ENCODE measurements at places on chromosomes 7 and 10.

DNA sequence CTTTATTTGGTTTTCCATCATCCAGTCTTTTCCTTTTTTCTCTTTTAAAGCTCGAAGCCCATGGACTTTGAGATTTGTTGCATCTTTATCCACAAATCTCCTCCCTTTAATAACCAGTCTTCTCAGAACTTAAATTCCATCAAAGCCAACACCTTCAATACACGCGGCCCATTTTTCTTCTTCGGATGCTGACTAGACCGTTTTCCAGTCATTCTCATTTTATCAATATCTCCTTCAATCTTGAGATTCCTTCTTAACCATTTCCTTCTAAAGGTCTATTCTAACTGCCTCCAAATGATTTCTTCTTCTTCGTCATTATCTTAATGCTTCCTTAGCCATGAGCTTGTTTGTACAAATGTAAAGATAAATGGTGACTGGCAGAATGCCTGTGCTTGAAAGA, 173.5 kb downstream of the BAMBI start:
- no peak for DNase-seq

- DNase-seq, result no peak
Measured at GRCh38 chr10:641149-642010, 48.1 kb downstream of the DIP2C start.

GRCh38 chr7:32519763-32520162, 24.5 kb downstream of the AVL9 start:
- DNase-seq, result no peak

- no peak for DNase-seq
Measured at GRCh38 chr10:102436312-102436711, 3.9 kb upstream of the CUEDC2 start.

DNA sequence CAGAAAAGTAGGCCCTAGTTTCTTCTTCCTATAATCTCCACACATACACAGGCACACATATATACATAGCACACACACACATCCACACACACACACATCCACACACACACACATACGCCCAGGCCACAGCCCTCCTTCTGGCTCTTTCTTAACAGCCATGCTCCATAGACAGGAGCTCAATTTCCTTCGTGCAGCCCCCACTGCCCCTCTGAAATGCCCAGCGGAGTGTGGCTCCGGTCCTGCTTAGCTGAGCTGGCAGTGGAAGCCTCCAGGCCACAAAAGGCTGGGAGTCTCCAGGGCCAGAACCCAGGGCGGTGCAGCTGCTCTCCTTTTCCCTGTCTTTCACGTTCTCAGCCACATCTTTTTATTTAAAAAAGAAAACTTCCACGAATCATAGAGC, 282.9 kb upstream of the IGFBP3 start:
- DNase-seq, result no peak

DNA sequence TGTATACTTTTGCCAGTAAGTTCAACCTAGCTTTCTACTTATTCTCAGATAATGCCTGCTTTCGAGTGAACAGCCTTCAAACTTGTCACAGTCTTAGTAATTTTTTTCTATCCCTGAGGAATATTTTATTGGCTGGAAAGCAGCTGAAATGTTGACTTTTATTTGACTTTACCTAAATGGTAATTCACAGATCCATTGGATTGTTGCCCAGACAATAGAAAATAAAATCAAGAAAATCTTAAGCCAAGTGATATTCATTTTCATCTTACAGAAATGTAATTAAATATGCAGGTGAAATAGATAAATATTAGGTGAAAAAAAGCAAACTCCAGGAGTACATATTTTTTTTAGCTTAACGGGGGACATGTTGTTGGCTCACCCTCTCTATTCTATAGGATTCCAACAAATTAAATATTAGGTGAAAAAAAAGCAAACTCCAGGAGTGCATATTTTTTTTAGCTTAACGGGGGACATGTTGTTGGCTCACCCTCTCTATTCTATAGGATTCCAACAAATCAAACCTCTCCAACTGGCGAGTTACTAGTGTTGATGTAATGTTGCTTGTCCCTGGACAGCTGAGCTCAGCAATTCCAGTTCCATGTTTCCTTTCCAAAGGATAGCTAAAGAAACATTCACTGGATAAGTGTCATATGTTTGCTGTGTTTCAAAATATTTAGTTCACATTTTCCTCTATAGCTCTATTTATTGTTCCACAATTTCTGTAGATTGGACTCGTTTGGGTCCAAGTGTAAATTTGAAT, 4.2 kb downstream of the TMEM26 start:
- DNase-seq, result no peak

DNA sequence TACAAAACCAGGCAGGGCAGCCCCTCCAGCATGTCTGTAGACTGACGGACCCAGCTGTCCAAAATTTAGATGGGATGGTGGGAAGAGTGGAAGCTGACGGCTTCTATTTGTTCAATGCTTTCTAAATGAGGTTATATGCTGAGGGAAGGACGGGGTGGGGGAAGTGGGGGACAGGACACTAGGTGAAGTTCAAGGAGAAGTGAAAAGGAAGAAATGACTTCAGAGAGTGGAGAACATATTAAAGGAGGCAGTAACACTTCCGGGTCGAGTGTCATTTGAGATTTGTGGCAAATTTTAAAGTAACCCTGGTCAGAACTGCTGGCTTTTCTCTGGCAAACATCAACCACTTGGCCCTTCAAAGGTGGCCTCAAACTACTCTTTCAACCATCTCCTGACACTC, 9.4 kb downstream of the PIP4K2A start:
- no peak for DNase-seq

- no peak for DNase-seq
Measured at GRCh38 chr7:3923307-3923918, 622.4 kb downstream of the SDK1 start.

DNA sequence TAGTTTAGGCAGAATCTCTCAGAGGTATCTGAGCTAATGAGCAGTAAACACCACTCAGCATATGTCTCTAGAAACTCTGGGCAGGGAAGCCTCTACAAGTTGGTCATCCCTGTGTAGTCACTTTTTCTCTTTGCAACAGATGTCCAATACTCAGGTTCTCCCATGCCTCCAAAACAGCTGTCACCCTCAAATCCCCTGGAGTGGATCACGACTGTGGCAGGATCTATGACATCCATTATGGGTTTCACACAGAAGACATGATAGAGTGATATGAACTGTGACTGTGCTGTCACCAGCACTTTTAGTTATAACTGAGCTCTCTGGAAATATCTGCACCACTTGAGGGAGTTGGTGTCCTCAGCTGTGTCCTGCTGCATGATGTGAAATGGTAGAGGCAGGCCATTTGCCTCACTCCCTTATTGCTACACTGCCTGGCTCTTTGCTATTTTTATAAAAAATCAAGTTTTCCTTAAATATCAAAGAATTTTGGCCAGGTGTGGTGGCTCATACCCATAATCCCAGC, 24.1 kb upstream of the ZNRF2 start:
- no peak for DNase-seq

GRCh38 chr7:106070201-106070551, 41.9 kb downstream of the SYPL1 start:
- DNase-seq, result no peak

GRCh38 chr7:107660381-107661080, at the start of gene SLC26A4:
SLC26A4 (plus strand) TSS chr7:107660828; CDS start chr7:107661642, 814 bp downstream.
- no peak for DNase-seq

DNA sequence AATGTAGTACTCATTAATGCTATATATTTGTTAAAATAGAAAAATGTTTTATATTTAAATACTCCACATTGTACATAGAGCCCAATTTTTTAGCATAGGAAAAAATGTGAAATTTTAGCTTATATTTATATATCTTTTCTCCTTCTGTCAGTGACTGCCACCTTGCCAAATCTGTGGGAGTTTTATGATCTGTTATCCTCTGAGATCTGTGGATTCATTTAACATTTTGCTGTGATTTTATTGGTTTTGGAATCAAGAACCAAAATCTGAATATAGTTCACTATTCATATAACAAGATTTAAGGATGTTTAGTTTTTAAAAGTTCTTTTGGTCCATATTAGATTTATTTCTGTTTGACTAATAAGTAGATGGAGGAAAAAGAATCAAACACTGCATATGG, 127.9 kb downstream of the PPP1R9A start:
- DNase-seq, result no peak

DNA sequence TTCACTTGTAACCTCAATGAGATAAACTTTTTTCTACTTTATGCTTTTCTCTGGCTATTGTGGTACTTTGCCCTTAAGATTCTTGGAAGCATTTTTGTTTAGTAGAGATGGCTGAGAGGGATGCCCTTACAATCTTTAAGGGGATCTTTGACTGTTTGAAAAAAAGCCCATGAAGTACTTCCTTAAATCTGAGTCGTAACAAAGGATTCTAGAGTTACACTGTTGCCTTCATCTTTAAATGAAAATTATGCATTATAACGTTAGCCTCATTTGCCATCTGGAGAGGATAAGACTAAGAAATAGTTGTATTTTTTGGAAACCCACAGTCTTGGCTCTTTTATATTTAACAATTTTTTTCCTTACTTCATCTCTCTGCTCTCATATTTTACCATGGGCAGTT, 37.8 kb upstream of the FZD1 start:
- no peak for DNase-seq

GRCh38 chr7:20697351-20697750, 81.9 kb downstream of the ABCB5 start:
- no peak for DNase-seq

- no peak for DNase-seq
Measured at GRCh38 chr10:88392222-88392621, 190.9 kb downstream of the RNLS start.

DNA sequence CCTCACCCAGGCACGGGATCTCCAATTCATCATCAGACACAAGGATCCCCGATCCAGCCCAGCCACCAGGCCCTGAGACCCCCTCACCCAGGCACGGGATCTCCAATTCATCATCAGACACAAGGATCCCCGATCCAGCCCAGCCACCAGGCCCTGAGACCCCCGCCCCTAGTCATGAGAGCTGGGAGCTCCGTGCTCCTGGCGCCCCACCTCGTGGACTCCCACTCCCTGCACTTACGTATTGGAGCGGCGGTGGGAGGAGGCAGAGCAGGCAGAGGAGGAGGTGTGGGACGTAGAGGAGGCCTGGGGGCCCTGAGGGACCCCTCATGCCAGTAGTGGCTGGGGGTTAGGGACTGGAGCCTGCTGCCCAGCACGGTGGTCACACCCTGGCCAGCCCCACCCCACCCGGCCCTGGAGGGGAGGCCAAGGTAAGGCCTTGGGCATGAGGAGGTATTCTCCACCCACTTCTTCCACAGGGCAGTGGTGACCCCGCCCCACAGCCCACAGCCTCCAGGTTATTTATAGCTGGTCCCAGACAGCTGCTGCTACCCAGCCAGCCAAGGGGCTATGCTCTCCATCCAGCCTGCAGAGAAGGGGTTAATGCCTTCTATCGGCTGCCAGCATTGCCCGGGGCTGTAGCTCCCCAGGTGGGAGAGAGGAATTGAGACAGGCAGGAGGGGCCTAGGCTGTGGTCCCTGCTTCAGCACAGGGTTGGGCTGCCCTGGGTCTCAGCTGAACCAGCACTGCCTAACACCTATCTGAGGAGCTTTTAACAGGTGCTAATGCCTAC, 17.6 kb upstream of the CRHR2 start:
- no peak for DNase-seq

DNA sequence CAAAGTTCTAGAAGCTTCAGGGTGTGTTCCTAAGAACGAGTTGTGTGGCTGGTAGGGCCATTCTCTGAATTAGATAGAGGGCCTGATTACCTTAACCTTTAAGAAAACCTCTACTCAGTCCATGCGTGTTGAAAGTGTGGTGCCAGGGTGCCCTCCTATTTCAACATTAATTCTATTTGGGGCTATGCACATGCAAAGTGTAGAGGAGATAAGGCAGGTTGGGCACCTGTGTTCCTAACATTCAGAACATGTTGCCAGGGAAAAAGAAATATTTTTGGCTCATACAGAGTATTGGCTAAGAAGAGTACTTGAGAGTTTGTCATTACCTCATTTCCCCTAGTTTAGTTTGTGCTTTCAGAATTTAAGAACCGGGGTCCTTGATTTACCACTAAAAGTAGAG, 20.6 kb downstream of the SLC26A3 start:
- DNase-seq, result no peak

- no peak for DNase-seq
Measured at GRCh38 chr10:33635967-33636515, 301.6 kb upstream of the NRP1 start.

GRCh38 chr10:93383562-93383981, 98.6 kb downstream of the MYOF start:
- DNase-seq, result peak; percentile 76

DNA sequence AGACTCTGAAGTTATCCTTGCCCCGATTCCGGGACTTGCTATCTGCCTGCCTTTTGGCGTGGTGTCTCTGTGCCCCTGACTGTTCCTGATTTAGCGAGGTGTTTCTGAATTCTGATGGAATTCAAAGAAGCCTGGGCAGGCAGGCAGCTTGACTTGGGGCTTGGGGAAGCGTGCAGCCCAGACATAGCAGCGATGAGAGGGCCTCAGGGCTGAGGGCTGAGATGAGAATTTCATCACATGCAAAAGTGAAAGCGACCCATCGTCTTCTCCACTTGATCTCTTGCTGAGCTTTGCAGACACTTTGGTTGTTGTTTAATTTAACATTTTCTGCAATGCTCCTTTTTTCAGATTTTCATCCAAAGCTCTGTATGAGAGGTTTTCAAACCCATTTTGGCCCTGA, 57.8 kb downstream of the TCF7L2 start:
- DNase-seq, result no peak

DNA sequence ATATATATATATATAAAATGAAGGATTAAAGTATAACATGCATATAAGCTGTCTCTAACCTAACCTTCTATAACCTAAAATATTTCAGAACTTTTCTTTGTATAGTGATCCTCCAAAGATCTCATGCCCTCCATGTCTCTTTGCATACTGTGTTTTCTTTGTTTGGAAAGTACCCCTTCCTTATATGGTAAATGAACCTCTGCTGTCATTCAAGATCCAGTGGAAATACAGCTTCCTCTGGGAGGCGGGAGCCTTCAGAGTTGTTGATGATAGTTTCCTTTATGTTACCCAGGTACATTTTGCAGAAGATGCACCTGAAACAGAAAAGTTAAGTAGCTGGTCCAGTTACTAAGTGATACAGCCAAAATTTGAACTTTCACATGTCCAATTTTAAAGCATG, 233.3 kb upstream of the FOXP2 start:
- DNase-seq, result no peak

- no peak for DNase-seq
Measured at GRCh38 chr10:103736763-103737162, 118.6 kb downstream of the SH3PXD2A start.

DNA sequence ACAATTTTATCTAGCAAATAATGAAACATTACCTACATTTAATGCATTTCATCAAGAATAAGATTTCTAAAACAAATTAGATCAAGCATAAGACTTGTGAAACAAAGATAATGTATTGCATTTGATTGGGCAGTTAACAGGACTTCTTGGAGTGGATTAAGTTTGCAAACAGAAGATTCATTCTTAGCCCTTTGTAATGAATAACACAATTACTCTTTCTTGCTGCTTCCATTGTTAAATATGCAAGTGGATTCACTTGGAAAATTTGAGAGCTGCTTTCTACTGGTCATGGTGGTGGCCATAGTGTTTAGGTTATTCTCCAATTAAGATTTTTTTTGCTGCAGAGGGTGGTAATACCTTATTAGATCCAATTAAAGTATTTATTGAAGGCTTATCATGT, 6.0 kb downstream of the PPP1R9A start:
- no peak for DNase-seq

All from skeletal muscle cell (primary cell).